NCI-H2171 (cell line): ENCODE measurements at places on chromosomes 7 and 10.

DNA sequence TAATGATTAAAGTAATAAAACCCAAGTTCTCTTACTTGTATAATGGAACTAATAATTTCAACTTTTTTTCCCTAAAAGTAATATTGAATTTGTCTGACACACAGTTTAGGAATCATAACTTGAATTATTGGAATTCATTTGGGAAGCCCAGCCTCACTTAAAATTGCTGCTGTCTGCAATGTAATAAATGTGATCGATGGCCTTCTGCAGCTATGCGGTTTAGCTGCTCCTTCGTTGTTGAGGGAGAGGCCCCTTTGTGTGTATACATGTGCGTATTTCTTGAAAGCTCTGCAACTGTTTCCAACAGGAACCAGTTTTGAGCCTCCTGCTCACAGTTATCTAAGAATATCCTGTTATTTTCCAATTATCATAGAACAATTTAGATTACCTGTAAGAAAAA, 152.5 kb downstream of the AKR1D1 start:
- DNase-seq, result no peak

GRCh38 chr7:26306790-26307189, 15.1 kb downstream of the SNX10 start:
- DNase-seq, result no peak

DNA sequence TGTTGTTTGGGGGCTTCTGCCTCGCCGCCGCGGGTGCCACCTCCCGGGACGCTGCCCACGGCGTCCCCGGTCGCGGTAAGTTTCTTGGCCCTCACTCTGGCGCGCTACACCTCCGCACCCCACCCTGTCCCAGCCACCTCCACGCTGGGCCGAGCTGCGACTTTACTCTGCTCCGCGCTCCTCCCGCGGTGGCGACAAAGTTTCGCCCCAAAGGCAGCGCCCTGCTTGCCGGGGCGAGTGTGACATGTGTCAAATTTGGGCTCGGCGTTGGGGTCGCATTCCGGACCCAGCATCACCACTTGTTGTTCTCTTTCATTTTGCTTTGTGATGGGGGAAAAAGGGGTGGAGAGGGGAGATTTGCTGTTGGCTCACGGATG, 167.7 kb upstream of the PPP1R3A start:
- DNase-seq, result no peak

DNA sequence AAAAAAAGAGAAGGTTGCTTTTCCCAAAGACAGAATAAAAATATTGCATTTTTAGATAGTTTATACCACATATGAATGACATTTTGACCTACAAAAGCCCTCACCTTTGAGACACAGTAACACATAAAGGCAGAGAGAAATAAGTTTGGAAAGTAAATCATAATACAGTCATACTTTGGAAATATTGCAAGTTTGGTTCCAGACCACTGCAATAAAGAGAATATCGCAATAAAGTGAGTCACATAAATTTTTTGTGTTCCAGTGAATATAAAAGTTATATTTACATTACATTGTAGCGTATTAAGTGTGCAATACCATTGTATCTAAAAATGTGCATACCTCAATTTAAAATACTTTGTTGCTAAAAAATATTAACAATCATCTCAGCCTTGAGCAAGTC, 40.3 kb downstream of the CCDC71L start:
- DNase-seq, result no peak

DNA sequence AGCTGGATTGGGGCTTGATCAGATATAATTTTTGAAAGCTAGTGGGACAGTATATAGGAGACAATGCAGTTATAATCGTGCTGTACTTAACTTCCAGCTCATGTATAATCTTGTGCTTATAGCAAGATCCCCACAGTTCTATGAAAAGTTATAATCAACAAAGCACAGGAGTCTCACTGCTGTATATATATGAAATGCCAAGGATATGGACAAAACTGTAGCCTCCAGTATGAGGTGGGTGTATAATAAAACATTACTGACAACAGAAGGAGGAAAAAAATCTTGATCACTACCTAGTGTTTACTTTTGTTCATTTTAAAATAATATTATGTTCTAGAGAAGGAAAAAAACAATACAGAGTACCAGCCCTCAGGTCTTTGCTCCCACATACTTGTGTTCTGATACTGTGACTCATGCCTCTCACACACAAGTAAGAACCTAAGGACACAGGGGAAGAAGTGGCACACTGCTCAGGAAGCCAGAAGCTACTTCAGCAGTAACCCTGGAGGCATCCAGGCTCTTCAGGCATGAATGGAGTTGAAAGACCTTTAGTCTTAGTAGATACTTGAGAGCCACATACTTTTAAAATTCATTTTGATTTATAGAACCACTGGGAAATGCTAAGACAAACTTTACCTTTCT, 265.7 kb upstream of the IMMP2L start:
- no peak for DNase-seq

DNA sequence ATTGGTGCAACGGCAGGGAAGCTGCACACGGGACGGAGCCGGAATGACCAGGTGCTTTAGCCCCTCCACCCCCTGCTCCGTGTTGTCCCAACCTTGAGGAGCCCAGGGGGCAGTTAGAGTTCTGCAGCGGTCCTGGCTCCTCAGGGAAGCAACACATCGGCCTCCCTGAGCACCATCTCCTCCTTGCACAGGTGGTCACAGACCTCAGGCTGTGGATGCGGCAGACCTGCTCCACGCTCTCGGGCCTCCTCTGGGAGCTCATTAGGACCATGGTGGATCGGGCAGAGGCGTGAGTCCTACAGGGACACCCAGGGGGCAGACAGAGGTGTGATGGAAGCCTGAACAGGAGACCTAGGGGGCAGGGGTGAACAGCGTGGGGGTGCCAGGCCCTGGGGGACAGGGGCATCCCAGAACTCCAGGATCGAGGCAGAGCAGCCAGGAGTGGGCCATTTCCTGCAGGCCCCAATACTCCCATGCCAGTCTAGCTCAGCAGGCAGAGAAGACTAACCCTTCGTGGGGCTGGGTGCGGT, 7.3 kb downstream of the ASL start:
- no peak for DNase-seq

DNA sequence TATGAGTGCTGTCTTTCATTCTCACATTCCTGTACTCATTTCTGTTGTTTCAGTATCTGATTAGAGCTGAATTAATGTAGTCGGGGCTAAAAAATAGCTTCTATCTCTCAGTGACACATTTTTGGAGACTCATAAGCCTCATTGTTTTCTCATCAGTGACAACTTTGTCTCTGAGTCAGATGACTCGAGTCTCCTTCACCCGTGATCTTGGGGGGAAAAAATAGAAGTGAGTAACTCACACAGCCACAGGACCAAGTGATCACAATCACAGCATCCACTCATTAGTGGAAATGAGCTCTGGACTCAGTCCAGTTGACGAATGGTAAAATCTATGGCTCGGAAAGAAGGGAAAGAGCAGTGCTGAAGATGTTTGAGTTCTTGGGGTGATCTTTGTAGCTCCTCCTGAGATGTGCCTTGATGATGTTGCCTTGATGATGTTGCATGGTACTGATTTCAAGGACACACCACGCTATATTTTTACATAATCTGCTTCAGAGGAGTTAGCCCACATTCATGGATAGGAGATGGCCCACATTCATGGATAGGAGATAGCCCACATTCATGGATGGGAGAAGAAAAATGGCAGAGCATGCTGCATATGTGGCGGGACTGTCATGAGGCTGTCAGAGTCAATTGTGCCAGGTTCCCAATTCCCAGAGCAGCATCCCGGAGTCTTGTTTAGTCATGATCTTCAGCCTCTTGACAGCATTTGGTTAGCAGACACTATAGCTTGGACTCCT, 214.7 kb downstream of the CELF2 start:
- no peak for DNase-seq

GRCh38 chr7:20305726-20306125, 25.0 kb upstream of the ITGB8 start:
- DNase-seq, result no peak

DNA sequence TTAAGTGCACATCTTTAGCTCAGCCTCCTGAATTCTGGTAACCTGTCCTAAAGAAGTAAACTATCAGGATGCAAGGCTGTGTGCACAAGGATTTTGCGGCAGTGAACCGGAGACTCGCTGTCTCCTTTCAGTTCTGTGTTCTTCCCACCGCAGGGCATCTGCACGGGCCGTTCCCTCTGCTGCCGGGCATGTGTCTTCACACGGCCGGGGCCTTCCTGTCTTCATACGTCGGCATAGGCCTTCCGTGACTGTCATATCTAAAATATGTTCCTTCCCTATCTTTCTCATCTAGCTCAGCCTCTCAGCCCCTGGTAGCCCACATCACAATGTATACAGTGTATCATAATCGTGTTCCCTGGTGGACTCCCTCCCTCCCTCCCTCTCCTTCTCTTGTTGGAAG, 16.4 kb downstream of the PALD1 start:
- no peak for DNase-seq

GRCh38 chr10:78248651-78249464, 215.2 kb downstream of the RPS24 start:
- no peak for DNase-seq

- no peak for DNase-seq
Observed at GRCh38 chr10:131736321-131736980, 164.4 kb upstream of the PPP2R2D start.

GRCh38 chr7:3897430-3898372, 596.6 kb downstream of the SDK1 start:
- no peak for DNase-seq

DNA sequence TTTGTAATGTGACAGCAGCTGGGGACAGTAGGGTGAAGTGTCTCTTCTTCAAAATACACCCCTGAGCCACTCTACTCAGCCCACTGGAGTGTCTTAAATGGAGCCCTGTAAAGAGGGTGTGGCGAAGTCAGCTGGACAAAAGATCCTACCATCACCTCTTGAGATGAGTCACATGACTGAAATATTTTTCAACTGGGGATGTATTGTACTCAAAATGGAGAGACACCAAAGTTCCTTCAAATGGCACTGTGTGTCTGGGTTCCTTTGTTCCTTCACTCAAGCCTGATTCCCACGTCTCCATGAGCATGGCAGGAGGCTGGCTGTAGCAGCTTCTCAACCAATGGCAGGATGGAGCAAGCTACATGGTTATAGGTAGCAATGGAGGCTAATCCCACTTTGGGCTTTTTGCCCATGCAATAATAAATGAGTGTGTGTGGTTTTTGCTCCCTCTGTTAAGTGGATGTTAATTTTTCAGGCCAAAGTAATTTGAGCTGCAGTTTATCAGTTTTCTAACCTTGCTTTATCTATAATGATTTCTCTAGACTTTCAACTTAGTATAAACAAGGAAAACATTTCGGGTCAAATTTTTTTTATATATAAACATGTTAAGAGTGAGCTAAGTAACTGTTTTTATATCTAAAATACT, 68.2 kb downstream of the CLEC2L start:
- DNase-seq, result no peak

- no peak for DNase-seq
Observed at GRCh38 chr7:24442170-24442777, 131.0 kb upstream of the PALS2 start.

- DNase-seq, result no peak
Observed at GRCh38 chr7:116740755-116741462, 68.9 kb downstream of the MET start.

- no peak for DNase-seq
Observed at GRCh38 chr7:102036958-102037357, 219.5 kb downstream of the CUX1 start.

GRCh38 chr10:77188000-77188395, 449.6 kb downstream of the KCNMA1 start:
- DNase-seq, result no peak

- DNase-seq, result peak; percentile 30
Observed at GRCh38 chr7:120725376-120726039, 132.4 kb downstream of the TSPAN12 start.

DNA sequence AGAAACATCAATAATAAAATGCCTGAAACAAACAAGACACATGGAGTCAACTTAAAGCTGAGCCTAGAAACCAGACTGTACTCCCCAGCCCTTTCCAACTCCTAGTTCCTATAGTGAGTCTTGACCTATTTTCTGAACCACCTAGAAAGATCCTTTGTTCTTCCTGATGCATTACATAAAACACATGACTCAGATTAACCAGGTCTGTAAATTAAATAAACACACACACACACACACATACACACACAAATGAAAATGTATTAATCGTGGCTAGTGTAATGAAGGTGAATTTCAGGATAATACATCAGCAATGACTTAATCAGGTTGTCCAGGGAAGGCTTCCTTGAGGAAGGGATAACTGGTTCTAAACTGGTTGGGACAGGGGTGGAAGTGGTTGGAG, 104.7 kb downstream of the ST8SIA6 start:
- DNase-seq, result no peak

DNA sequence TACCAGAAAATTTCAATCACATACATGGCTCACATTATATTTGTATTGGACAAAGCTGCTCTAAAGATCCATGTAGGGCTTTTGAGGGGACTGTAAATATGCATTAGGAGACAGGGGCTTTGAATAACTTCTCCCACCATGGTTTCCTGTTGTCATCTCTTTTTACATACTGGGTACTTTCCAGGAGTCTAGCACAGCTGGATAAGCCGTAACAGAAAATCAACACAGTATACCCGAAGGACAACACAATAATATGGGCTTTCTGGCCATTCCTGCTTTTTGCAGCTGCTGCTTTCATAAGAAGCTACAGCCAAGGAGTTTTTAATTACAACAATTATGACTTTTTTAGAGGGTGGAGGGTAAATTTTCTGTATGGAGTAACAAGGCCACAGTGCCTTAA, 63.4 kb upstream of the SRPK2 start:
- DNase-seq, result no peak

DNA sequence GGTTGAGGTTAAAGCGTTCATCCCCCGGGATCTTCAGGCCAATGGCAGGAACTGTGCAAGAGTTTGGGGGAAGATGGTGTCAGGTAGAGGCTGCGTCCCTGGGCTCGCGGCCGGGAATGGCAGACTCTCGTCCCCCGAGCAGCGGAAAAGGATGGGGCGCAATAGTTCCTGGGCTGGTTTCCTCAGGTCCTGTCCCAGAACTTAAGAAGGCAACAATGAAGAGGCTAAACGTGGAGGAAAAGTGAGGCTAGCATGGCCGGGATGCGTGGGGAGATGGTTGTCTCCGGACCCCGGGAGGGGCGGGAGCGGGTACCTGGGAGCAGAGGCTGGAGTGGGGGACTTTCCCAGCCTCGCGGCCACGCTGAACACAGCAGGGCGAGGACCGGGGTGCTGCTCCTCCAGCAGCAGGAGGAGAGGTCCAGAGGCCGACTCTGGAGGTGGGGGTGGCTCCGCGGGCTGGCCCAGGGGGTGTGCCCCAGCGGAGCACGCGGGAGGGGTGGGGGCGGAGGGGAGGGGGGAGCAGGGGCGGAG, 882 bp downstream of the IRF5 start:
- no peak for DNase-seq

- no peak for DNase-seq
Observed at GRCh38 chr7:101218236-101219125, 516 bp downstream of the ZNHIT1 start.

GRCh38 chr10:60777696-60778213, 523 bp upstream of the CDK1 start:
- DNase-seq, result no peak

DNA sequence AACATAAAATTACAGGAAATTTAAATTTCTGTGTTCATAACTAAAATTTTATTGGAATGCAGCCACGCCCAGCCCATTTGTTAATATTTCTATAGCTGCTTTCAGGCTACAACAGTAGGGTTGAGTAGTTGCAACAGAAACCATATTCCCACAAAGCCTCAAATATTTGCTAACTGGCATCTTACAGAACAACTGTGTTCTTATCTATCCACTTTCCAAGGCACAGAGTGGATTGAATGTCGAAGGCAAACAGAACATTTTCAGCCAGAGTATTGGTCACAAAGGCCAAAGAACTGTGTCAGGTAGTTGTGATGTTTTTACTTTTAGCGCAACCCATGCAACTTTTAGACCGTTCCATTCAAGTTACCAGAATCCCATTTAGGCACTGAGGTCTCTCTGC, 51.1 kb upstream of the OPN4 start:
- DNase-seq, result no peak
